ENCODE measurements at places on chromosomes 5 and 9.

DNA sequence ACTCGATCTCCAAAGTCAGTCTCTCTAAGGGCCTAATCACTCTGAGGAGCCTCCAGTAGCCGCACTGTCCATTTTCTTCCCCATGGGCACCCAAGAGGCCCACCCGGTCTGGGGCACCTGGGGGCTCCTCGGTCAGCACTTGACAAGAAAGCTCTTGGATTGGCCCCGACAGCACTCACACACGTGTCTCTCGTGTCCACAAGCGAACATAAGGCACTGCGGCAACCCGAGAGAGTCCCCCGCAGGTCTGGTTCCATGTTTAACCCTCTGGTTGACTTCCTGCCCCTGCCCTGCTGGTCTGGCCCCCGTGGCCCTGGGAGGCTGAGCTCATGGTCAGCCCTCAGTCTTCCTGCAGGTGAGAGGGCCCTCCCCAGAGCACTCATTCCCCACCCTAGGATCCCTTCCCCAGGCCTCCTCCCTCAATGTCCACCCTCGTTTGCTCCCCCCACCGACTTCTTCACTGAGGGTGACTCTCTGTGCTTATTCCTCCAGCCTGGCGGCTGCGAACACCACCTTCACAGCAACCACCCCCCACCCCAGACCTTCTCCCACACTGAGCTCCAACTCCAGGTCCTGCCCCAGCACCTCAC is 16.3 kb upstream of the LRRC14B start:
- no peak for DNase-seq

DNA sequence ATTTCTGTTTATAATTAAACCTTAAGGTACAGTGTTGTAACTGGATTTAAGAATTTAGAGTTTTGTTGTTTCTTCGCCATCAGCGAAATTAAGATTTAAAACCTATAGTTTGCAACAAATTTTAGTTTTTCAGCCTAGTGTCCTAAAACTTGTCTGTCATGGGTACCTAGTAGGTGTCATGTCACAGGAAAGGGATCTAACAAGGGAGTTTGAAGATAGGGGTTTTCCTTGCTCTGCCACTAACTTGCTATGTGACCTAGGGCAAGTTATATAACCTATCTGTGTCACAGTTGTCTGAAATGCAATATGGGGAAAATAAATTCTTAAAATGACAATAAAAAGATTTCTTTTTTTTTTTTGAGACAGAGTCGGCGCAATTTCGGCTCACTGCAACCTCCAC is 9.2 kb upstream of the ABL1 start:
- DNase-seq, result no peak

DNA sequence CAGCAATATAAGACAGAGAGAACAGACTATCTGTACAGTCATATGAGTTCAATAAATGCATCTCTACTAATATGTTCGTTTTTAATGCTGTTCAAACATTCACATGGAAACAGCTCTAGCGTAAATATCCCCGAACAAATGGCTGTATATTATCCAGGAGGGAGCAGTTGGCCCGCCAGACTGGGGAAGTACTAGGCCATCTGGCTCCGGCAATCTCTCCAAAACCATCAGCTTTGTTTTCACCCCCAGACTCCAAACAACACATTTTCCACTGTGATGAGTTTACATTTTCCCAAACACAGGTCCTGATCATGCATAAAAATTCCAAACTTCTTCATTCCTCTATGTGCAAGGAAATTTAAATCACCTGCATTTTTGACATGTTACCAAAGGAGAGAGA is 8.7 kb downstream of the EBF1 start:
- no peak for DNase-seq

DNA sequence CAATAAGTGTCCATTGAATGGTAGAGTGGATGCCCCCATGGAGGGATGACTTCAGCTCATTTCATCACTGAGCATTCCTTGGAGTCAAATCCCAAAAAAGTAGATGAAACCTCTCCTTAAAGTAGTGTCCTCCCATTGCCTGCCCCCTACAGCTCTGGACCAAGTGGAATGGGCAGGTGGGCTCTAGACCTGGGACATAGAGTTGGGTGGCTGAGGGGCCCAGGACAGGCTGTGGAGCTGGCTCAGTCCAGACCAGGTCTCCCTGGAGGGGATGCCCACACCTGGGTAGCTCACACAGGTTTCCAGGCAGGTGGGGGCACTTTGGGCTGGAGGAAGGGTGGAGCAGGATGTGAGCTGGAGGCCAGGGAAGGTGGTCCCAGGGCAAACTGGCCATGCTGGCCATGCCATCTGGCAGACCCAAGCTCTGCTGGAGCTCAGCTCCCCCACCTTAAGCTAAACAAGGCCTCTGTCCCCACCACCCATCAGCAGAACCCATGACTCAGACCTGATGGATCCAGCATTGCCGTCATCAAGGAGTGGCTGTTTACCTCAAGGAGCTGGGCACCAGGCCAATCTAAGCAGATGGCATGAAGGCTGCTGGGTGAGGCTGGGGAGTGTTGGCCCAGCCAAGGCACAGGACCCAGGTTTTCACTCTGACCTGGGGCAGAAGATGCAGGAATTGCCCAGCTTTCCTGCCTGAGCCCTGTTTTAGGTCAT is 6.2 kb upstream of the SPINK4 start:
- no peak for DNase-seq

GRCh38 chr5:88883059-88883835 is at the start of gene MEF2C:
Gene MEF2C, minus strand, starts transcription at chr5:88883184. Its CDS starts 59,396 bp downstream, at chr5:88823788.
- no peak for DNase-seq

- DNase-seq, result no peak
Measured at GRCh38 chr5:50463726-50464125, 22.6 kb upstream of the EMB start.

DNA sequence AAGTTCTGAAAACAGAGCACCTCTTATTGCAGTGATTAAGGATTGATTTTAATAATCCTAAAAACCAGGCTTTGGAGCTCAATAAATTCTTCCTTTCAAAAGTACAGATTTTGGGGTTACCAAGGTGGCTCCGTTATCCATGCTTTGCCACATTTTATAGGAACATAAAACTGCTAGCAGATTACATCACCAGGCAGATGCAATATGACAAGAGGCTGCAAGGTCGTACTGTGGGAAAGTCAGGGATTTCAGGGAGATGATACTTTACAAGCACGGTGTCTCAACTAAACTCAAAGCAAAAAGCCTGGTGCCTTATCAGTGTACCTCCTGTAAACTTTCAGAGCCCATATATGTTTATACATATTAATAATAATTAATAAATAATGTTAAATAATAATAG is 28.6 kb downstream of the ADAMTSL1 start:
- DNase-seq, result no peak

DNA sequence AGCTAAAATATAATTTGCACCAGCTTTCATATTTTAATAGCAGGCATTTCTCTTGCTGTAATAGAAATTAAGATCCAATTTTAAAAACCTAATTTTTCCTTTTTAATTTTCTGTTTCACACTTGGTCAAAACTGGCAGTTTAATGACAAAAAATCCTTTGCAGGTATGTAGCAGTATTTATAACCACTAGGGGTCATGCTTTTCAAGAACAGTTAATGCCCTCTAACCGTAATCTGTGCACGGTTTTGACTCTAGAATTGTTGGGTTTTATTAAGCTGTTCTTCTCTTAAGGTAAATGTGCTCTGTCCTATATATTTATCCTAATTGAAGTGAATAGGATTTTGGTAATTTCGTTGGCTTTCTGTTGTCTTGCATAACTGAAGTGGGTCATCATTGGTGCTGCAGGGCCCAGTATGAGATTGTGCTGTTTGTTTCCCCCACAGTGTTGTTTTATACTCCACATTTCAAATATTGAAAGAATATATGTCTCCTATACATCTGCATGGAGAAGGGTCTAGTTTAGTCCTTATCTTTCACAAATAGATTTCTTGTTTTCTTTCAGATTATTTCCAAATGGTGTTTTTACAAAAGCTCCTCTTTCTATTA is 107.4 kb downstream of the SCAMP1 start:
- no peak for DNase-seq

DNA sequence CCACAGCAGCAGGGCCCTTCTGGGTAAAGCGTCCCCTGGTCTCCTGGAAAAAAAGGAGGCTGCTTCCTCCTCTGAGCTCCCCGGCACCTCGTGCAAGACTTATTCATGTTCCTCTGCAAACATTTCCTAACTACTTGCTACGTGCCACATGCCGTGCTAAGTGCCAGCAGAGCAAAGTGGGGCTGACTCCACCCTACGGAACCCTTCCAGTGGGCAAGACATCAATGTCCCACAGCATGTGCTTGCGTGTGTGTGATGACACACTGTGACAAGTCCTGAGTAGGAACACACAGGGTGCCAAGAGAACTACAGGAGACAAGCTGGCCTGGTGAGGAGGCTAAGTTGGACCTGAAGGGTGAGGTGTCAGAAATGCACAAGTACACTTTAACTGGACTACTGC is 57.4 kb downstream of the SEMA4D start:
- DNase-seq, result no peak

DNA sequence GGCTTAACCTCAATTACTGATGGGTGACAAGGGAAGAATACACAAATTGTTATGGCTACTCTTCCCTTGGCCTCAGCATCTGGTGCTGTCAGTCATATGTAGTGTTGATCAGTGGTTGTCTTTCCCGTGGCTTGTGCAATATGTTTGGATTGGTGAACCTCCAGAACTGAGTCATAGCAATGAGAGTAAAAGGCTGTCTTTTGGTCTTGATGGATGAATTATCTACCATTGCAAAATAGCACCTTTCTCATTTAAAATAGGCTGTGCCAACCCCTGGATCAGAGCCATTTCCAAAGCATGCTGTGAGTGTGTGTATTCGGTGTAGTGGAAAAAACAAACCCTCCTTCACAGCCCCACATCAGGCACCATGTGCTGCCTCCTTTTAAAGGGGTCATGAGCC is 14.6 kb upstream of the F2R start:
- DNase-seq, result no peak

DNA sequence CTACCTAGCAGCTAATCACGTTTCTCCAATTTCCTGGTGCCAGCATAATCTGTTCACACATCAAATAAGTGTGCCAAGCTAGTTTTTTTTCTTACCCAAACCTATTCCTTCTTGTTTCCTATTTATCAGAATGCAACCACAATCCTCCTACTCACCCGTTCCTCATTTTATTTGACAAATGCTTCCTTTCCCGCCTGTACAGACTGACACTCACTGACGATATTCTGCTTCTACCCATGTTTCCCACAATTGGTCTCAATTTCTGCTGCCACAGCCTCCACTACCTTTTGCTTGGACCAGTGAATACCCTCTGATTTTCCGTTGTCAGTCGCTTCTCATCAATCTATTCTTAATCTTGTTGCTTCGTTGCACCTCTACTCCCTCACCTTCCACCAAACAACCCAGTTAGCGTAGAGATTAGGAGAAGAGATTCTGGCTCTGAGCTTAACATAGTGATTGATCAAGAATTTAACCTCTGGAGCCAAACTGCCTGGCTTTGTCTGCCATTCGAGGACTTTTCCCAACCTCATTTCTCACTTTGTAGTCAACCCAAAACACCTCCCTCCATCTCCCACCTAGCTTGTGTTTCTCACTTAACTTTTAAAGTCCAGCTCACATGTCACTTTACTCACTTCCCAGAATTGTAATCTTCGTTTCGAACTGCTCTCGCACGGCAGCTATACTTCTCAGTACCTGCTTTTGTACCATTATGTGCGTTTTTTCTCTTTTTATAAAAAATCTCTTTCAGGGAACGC is 729 bp upstream of the TMEM38B start:
- no peak for DNase-seq
